Stomach (tissue), 19 donors: ENCODE measurements at places on chromosomes 4 and X.
A peak's percentile ranks its signal among the peaks of the same experiment; 100 is the strongest.

DNA sequence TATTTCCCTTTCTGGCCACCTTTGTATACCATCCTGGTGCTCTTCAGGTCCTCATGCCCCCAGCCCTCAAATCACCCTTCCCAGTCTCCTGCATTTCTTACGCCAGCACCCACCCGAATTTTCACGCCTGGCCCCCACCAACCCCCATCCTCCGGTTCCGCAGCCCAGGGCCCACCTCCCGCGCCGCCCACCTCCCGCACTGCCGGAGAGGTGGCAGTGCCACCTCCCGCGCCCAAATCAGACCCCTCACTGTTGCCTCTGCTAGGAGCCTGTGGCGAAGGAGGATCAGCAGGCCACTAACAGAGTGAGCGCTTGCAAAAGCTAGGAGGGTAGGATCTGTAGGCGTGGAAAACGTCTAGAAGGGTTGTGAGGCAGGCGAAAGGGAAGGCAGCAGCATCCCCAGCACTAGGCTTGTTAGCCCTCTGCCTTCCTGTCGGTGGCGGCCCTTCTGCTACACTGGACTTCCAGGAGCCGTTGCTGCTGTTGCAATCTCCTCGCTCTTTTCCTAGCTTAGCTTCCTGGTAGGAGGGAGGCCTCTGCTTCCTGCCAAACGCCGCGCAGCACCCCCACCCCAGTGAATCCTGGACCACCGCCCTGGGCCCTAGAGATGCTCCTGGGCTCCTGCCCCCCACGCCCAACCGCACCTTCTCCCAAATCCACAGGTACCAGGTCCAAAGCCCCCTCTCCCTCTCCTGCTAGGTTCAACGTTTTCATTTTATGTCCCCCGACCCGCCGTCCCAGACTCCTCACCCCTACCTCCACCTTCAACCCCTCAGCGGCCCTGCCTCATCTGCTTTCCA, 51.0 kb downstream of the SPIN2B start:
- no peak for DNase-seq

- DNase-seq: no peak
Observed at GRCh38 chr4:66197451-66197850, 527.2 kb upstream of the EPHA5 start.

- DNase-seq: no peak
Observed at GRCh38 chr4:177092807-177093206, 216.9 kb upstream of the NEIL3 start.

DNA sequence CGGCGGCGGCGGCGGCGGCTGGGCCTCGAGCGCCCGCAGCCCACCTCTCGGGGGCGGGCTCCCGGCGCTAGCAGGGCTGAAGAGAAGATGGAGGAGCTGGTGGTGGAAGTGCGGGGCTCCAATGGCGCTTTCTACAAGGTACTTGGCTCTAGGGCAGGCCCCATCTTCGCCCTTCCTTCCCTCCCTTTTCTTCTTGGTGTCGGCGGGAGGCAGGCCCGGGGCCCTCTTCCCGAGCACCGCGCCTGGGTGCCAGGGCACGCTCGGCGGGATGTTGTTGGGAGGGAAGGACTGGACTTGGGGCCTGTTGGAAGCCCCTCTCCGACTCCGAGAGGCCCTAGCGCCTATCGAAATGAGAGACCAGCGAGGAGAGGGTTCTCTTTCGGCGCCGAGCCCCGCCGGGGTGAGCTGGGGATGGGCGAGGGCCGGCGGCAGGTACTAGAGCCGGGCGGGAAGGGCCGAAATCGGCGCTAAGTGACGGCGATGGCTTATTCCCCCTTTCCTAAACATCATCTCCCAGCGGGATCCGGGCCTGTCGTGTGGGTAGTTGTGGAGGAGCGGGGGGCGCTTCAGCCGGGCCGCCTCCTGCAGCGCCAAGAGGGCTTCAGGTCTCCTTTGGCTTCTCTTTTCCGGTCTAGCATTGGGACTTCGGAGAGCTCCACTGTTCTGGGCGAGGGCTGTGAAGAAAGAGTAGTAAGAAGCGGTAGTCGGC, 528 bp downstream of the FMR1 start:
- peak; percentile 29 for DNase-seq

- no peak for DNase-seq
Observed at GRCh38 chr4:39304651-39305050, 61.5 kb downstream of the RFC1 start.

GRCh38 chrX:8721536-8721935, 10.4 kb downstream of the ANOS1 start:
- DNase-seq: no peak

- no peak for DNase-seq
Observed at GRCh38 chr4:76001700-76002099, 5.6 kb downstream of the CXCL9 start.

DNA sequence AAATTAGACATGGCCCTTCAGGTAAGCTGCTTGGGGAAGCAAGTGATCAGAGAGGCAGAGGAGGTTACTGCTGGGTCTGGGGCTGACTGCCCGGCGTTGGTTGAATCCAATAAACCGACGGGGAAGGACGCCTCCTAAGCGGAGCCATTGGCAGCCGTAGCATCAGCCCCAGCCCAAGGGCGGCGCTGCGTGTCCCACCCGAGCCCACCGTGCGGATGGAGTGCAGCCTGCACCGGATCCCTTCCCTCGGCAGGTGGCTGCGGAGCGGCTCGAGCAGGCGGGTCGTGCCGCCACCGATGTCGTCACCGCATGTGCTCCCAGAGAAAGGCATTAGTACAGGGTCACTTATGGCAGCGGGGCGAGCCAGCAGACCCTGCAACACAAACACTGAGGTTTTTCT, 82.1 kb downstream of the ALPK1 start:
- no peak for DNase-seq

DNA sequence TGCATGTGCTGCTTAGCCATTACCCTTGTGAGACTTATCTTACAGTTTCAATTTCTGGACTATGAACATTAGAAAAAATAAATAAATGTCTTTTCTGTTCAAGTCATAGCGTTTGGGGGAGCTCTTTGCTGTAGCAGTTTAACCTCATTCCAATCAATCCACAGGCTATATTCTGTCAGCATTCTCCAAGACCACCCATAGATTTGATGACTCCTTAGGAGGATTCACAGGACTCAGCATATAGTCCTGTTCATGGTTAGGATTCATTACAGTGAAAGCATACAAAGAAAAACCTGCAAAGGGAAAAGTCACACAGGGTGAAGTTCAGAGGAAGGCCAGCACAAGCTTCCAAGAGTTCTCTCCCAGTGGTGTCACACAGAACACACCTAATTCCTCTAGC, 180.5 kb downstream of the ADAMTS3 start:
- no peak for DNase-seq

DNA sequence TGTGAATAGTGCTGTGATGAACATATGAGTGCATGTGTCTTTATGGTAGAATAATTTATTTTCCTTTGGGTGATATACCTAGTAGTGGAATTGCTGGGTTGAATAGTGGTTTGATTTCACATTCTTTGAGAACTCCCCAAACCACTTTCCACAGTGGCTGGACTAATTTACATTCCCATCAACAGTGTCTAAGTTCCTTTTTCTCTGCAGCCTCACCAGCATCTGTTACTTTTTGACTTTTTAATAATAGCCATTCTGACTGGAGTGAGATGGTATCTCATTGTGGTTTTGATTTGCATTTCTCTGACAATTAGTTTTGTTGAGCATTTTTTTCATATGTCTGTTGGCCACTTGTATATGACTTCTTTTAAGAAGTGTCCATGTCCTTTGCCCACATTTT, 29.1 kb downstream of the JADE3 start:
- no peak for DNase-seq
